Endothelial cell (in vitro differentiated cells): ENCODE measurements at places on chromosomes 3 and 15.

DNA sequence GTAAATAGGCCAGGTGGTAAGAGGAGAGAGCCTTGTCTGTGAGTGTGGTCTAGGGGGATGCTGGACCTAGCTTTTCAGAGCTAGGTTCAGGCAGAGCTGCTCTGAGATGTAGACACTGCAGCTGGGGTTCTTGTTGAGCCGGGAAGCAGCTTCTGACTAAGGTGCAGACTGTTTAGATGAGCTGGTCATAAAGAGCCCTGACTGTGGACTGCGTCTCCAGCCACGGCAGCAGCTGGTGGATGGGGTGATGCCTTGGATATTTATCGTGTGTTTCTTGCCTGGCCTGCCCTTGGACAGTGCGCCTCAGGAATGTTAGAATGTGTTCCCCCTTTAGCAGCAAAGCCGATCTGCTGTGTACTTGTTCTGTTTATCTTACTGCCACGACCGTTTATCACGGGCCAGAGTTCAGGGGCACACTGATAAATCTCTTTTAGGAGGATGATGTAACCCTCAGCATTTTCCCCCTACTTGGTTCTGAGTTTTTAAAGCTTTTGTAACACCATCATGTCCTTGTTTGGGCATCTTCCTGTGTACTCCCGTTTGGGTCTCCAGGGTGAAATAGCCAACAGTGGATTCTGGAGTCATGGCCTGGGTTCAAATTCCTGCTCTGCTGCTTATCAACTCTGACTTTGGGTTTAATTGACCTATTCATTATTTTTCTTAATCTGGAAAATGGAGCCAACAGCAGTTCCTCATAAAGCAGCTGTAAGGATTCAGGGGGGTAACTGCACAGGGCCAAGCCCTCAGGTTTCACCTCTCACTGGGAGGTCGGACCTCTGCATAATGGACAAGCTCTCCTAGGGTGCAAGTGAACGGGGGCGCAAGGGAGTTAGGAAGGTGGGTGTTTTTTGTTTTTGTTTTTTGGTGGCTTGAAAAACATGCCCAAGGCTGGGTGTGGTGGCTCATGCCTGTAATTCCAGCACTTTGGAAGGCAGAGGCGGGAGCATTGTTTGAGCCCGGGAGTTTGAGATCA, 51.4 kb downstream of the FLNB start:
- no peak for DNase-seq

- no peak for DNase-seq
Measured at GRCh38 chr15:69491038-69491505, 38.5 kb downstream of the RPLP1 start.

DNA sequence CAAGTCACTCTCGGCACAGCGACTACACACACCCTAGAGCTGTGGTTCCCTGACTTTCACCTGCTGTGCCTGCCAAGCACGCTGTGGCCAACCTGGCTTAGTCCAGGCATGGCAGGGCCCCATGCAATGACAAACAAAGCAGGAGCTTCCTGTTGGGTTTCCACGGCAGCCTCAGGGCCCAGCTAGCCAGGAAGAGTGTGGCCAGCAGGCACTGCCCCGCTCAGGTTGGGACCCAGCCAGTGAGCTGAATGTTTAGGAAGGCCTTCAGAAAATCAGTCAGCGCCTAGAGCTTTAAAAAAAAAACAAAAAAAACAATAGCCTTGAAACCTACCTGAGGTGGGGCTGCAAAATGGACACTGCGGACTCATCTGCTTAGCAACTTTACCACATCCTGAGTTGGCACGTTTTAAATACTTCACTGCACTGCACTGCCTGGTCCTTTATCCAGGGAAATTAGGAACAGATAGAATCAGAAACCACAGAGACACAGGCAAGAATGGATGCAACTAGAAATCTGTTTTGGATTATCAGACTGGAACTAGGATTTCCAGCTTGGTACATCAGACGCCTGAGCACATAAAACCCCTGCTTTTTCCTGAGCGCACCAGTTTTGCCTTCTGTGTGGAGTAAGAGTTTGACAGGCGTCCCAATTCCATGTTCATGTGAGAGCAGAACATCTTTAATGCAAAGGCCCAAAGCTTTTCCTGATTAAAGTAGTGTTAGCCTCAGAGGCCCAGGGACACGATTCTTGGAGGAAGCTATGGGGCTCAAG, 36.2 kb upstream of the LDHAL6B start:
- DNase-seq = peak; percentile 19

DNA sequence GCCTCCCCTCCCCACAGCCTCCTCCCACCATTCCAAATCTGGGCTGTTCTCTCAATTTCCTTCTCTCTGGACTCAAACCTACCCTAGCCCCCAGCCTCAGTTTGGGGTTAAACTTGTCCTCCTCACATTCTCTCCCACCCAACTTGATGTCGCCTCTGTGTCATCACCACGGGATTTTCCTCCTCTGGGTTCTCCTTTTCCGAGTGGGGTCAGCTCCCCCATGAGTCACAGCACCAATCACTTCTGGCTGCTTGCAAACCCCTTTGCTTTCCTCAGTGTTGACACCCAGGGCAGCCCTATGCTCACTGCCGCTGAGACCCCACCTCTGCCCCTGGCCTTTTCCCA, 451 bp downstream of the CCR5AS start:
- no peak for DNase-seq

DNA sequence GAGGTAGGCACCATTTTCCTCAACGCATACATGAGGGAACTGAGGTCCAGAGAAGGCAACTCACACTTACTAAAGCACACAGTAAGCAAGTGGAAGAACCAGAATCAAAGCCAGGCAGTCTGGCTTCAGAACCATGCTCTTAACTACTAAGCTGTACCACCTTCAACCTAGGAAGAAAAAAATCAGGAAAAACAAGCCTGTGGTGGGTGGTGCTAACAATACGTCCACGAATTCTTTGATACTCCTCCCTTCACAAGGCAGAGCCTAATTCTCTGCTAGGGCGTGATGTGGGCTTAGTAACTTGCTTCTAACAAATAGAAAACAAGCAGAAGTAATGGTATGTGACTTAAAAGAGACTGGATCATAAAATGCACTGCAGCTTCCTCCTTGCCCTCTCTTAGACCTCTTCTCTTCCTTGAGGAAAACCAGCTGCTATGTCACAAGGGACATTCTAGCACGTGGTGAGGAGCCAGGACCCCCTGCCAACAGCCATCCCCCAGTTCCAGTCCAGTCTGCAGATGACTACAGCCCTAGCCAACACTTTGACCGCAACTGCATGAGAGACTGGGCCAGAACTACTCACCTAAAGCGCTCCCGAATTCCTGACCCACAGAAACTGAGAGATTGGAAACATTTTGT, 36.9 kb downstream of the HACD2 start:
- DNase-seq = no peak

- peak; percentile 25 for DNase-seq
Measured at GRCh38 chr3:19147905-19148767, at the start of gene KCNH8. Gene KCNH8 (plus strand): TSS chr3:19148510. CDS start chr3:19148720, 210 bp downstream.

GRCh38 chr15:83899670-83900069, 245.7 kb downstream of the ADAMTSL3 start:
- DNase-seq = no peak

- DNase-seq = no peak
Measured at GRCh38 chr15:61301701-61302100, 72.6 kb upstream of the RORA start.

DNA sequence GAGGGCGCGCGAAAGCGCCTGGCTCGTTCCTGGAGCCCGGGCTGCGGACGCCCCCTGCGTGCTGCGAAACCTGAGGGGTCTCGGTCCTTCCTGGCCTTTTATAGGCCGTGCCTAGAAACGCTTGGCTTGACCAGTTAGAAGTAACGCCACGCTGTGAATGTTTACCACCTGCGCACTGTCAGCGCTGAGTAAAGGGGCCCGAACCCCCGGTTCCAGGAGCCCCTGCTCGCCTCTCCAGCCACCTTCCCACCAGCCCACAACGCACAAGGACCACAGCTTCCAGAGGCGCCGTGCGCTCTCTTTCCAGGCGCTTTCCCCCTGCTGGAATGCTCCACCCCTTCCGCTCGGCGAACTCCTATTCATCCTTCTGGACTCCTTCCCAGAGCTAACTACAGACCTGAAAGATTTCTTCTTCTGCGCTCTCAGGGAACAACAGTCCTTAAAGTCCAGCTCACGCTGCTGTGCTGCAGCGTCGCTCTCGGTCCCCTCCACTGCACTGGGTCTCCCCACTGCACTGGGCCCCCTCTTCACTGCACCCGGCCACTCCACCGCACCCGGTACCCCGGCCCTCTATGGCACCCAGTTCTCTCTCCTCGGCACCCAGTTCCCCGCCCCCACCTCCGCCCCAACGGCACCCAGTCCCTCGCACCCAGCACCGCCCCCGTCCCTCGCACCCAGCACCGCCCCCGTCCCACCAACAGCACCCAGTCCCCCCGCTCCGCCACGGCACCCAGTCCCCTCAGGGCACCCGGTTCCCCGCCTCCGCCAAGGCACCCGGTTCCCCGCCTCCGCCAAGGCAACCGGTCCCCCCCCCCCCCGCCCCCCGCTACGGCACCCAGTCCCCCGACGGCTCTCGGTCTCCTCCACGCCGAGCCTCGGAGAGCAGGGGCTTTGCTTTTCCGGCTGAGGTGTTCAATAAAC, 69.8 kb downstream of the SQOR start:
- DNase-seq = peak; percentile 45

- no peak for DNase-seq
Measured at GRCh38 chr15:24957691-24958090, 2.9 kb downstream of the SNRPN start.

DNA sequence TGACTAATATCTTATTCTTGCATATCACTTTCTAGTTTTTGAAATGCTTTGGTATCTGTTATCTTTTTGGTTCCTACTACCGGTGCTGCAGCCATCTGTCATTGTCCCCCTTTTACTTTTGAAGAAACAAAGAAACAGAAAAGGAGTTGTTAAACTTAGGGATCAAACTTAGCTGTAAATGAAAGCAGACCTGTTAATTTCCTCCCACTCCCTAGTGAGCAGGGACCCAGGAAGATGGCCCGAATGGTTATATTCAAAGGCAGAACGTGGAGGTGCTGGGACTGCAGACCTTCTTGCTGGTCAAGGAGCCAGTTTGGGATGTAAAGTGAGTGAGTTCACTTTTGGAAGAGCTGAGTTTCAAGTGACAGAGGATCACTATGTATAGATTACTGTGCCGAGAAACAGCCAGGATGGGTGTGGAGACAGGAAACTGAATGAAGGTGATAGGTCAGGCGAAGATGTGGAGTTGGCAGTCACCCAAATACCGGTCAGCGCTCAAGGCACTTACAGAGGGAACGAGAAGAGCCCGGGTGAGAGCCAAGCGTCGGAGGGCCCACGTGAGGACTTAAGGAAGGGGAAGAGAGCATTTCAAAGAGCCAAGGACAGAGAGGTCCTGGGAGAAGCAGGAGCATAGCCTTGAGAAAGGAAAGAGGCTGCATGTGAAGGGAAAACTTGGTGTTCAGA, 20.1 kb downstream of the KBTBD8 start:
- no peak for DNase-seq

DNA sequence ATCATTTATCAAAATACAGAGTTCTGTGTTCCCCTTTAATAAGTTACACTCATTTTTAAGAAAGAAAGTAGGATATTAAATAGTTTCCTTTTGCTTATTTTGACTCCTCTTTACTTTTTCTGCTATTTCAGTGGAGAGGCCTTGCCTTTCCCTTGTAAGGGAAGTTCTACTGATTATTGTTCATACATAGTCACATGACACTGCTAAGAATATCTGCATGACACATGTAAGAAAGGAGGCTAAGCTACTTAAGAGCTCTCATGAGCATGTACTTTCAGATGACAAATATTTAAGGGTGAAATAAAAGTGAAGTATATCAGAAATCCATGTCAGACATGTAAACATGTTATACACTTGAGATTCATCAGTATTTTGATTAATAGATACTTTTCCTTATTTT, 39.0 kb downstream of the MYRIP start:
- DNase-seq = no peak

DNA sequence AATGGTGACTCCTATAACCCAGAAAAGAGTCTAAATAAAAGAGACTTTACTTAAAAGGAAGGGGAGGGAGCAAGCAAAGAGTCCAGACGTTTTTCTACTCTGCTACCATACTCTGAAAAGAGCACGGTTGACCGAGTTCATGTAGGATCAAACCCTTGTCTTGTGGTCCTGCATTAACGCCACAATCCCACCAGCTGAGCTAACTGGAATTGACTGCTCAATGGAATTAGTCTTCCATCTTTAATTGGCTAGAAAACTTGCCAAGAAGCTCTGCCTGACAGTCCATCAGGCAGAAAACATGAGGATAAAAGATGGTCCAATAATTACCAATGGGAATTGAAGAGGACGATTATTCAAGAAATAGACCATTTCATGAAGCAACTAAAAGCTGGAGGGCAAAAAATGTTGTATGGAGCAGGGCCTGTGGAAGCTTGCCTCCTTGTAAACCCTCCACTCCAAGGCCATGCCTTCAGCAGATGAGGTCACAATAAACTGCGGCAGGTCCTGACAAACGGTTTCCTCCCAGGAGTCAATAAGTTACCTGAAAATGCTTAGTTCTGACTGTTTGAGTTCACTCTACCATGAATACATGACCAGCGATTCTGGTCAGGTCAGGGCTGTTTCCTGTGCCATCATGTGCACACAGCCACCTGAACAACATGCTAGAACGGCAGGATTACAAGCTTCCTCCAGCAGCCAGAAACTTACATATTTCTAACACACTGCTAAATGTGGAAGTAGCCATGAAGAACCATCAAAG, 35.6 kb upstream of the ARHGEF3 start:
- no peak for DNase-seq

DNA sequence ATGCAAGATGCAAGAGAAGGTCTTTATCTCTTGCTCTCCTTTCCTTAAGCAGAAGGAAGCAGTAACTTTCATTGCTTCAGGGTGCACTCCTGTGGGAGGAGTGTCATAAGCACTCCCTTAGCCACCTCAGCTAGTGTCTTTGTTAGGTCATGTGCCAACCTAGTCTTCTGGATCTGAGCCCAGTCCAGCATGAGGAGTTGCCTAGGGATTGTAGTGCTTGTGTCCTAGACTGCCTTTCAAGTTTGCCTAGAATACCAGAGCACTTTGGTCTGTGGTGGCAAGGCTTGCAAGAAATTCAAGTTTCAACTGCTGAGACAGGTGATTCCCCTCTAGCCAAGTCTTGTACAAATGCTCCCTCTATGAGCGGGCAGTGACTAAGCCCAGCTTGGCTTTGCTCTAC, 633.6 kb downstream of the ZNF385D start:
- no peak for DNase-seq

GRCh38 chr15:42072141-42072685, 22.1 kb downstream of the PLA2G4D start:
- DNase-seq = no peak

DNA sequence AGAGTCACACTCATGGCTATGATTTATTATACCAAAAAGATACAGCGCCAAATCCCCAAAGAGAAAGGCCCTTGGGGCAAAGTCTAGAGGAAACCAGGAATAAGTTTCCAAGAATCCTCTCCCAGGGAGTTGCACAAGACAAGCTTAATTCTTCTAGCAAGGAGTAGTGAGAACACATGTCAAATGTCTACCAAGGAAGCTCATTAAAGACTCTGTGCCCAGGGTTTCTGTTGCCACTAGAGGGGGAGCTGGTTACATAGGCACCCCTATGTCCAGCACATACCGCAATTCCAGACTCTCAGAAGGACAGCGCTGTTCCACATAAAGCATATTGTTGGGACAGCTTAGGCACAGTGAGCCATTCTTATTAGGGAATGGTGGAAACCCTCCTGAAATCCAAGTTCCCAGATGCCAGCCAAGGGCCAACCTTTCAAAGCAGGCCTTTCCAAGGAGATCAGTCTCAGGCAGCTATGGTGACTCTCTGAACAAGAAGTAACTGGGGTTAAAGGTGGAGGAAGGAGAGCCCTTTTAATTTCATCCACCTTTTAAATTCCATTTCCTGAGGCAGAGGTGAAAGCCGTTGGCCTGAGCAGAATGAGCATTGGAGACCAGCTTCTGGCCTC, 194.2 kb downstream of the UACA start:
- DNase-seq = no peak
